ENCODE measurements at places on chromosomes 6 and 20.

DNA sequence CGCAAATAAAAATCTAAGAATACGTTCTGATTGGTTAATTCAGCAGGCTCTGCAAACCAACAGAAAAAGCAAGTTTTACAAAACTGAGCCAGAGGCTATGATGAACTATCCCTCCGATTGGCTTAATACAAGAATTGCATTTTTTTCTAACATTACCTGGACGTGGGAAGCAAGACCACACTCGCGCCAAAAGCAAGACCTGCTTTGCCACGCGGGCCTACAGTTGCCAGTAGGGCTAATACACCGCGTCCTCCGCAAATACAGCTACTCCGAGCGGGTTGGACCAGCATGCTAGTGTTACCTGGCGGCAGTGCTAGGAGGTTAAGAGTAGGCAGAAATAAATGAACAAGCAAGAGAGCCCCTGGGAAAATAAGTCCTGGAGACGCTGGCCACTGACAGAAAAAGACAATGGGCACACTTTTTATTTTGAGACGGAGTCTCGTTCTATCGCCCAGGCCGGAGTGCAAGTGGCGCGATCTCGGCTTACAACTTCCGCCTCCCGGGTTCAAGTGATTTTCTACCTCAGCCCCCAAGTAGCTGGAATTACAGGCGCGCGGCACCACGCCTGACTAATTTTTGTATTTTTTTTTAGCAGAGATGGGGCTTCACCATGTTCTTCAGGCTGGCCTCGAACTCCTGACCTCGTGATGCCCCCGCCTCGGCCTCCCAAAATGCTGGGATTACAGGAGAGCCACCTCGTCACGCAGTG lies 131.9 kb upstream of the BTN3A2 start:
- H3K4me3 ChIP-seq: peak overlapping the region; percentile 42
- no peaks in the 10 kb centered on the region for H3K27me3 ChIP-seq
- H3K36me3 ChIP-seq: no peaks in the 10 kb centered on the region
- no peak for DNase-seq
- no peaks in the 10 kb centered on the region for H3K4me1 ChIP-seq

- no peaks in the 10 kb centered on the region for H3K4me1 ChIP-seq
- H3K27me3 ChIP-seq: no peaks in the 10 kb centered on the region
- H3K4me3 ChIP-seq: no peak overlapping the region
Measured at GRCh38 chr6:163337958-163338357, 76.6 kb upstream of the QKI start.

GRCh38 chr6:52155791-52156576 lies 30.2 kb upstream of the IL17A start:
- no peak for DNase-seq
- no peaks in the 10 kb centered on the region for H3K27me3 ChIP-seq
- no peak overlapping the region for H3K27ac ChIP-seq
- H3K4me3 ChIP-seq: no peak overlapping the region

GRCh38 chr20:19026121-19026878 lies 186.1 kb upstream of the SLC24A3 start:
- H3K4me3 ChIP-seq: no peak overlapping the region
- no peaks in the 10 kb centered on the region for H3K36me3 ChIP-seq
- no peak for DNase-seq
- H3K27me3 ChIP-seq: no peaks in the 10 kb centered on the region

Data from prostate gland (tissue), 2 donors.